Endothelial cell (in vitro differentiated cells): ENCODE measurements at places on chromosomes 7 and 10.

DNA sequence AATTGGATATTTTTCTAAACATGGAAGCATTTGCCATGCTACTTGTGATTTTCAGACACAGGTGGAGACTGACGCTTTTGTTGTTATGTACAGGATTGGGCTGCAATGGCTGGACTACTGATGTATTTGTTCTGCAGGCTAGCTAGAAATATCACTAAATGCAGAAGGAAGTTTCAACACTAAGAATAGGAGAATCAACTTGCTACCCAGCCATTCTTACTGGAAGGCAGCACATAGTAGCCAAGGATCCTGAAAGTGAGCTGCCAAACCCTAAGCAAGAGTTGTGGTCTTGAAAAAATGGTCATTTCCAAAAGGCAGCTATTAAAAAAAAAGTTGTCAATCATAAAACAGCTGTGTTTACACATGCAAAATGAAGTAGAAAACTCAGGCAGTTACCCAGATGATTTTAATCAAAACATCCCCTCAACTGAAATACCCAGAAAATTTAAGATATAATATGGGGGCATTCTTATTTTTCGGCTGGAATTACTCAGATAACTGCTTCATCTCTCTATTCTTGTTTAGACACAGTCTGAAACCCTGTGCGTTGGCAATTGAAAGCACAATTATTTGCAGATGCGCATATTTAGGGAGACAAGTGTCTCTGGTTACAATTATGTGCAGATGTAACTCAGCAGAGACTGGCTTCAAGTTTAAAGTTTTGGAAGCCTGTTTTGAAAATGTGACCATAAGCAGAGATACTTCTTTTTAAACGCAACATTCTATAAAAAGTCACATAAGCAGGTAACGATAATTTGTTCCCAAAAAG, 31.2 kb downstream of the GFRA1 start:
- DNase-seq, result no peak

GRCh38 chr10:78899098-78899754, 169.5 kb upstream of the ZMIZ1 start:
- DNase-seq, result no peak

DNA sequence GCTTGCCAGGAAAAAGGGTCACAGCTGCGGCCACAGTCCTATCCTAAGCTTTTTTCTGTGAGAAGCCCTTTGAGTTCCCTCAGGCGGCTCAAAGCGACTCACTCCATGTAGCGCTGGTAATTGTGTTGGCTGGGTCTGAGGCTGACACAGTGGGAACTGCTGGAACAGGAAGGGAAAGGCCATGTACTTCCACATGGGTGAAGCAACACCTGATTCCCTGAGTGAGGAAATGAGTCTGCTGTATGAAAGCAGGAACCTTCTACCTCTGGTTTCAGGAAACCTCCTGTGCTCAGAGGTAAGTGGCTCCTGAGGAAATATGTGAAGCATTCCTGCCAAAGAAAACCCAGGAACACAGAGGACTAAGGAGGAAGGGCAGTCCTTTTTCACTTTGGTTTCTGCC, 734.6 kb upstream of the SORCS1 start:
- peak; percentile 34 for DNase-seq

DNA sequence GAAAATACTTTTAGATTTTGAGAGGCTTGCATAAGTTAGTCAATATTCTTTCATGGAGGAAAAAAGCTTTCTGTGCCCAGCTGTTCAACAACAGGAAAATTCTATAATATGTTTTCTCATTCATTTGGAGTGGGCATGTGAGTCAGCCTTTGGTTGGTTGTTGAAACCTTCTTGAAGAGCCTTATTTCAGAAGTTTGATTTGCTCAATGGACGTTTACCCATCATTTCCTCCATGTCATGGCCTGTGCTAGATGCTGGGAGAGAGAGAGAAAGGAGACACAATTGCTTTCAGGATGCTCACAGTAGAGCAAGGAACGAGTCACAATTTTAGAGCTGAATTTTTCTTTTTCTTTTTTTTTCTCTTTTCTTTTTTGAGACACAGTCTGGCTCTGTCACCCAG, 181.7 kb downstream of the PRKCQ start:
- DNase-seq, result no peak

GRCh38 chr7:148318838-148319237, 271.7 kb upstream of the C7orf33 start:
- DNase-seq, result no peak
